AG04450 (cell line): ENCODE measurements at places on chromosomes 13 and 19.

DNA sequence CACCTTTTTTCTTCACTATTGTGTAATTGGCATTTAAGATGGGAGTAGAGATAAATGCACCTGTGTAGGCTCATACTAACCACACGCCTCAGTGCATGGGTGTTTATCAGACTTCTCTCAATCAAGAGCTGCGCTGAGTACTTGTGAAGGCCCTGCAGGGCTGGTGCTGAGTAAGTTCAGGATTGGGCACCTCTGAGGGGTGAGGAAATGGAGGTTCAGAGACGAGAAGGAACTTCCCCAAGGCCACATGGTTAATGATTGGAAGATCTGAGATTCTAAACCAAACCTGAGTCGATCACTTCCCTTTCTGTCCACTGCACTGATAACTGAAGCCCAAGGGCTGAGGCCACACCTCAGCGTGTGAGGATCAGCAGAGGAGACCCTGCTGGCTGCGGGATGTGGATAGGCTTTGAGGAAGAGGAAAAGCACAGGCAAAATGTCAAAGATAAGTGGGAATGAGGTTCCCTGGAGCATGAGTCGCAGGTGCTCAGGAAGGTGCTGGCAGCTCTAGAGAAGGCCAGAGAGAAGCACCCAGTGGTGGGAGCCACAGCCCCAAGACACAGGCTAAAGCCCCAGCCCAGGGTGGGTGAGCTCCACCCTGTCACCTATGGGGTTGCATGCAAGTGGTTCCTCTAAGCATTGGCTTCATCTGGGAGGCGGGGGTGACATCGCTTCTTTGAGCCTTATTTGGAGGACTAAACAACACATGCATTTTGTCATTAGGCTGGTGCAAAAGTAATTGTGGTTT lies 32.3 kb upstream of the GJB6 start:
- DNase-seq = no peak

- DNase-seq = no peak
These were observed 56.1 kb downstream of the CDK8 start for GRCh38 chr13:26310003-26310402.

GRCh38 chr13:100124265-100124664 lies 35.4 kb downstream of the PCCA start:
- DNase-seq = no peak

- no peak for DNase-seq
These were observed 15.9 kb upstream of the EPHX3 start for GRCh38 chr19:15248106-15248505.

GRCh38 chr19:22832031-22832762 lies at the start of gene ZNF723:
Gene ZNF723, plus strand, starts transcription at chr19:22832291. Its CDS starts 89 bp downstream, at chr19:22832380.
- DNase-seq = no peak

DNA sequence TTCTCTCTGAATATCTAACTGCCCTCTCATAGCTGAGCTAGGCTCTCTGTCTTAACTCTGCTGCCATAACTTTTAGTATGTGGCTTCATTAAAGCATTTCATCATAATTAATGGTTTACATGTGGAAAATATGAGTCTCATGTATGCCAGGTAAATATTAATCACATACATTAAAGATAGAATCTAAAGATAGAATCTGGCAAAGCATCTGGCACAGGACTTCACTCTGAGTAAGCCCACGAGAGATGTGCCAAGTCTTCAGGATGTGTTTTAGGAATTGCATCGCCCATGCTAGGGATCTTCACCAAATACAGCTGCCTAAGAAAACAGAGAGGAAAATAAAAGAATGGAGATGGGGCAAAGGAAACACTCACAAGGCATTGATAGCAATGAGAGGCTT lies 285.8 kb downstream of the DIAPH3 start:
- no peak for DNase-seq

DNA sequence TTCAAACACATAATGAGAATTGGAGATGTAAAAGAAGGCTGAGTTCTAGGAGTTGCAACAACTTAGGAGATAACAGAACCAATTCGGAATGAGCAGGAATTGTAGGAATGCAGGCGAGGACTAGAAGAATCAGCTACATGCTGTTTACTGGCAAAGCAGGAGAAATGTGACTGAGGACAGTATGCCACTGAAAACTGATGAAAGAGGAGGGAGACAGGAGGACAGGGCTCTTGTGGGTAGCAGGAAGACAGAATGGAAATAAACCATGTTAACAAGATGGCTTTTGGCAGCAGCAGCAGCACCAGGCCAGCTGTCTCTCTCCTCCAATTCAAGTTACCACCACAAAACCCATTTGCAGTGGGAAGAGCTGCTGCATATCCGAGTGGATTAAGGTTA lies 91.0 kb upstream of the SLC15A1 start:
- no peak for DNase-seq

DNA sequence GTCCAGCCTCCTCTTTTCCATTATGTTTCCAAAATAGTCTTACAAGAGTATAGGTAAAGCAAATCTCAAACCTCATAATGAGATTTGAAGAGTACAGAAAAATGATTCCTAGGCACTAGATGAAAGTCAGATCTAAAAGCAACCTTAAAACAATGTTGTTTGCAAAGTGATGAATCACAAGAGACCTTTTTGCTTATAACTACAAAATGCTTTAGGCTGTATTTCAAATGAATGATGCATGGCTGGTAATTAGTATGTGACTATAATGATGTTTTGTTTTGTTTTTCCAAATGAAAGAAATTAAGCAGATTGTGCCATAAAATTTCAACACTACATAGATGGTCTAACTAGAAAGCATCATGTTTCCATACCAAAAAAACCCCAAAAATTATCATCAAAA lies 272.7 kb downstream of the DIAPH3 start:
- DNase-seq = no peak

DNA sequence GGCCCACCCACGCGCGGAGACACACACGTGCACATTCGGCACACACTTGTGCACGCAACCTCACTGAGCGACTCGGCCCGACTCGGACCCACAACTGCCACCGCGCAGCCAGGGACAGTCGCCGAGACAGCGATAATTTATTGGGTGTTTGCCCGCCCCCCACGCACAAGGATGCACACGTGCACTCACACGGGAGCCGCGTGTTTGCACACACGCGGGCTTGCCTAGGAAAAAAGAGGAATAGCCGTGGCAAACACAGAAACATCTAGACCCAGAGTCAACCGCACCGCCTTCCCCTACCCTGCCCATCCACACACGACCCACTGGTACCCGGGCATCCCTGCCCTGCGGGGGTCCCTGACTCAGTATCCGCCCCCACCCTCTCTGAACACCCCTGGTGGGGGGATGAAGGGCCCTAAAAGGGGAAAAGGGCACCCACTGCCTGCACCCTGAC lies 1.1 kb upstream of the SSBP4 start:
- DNase-seq = no peak

DNA sequence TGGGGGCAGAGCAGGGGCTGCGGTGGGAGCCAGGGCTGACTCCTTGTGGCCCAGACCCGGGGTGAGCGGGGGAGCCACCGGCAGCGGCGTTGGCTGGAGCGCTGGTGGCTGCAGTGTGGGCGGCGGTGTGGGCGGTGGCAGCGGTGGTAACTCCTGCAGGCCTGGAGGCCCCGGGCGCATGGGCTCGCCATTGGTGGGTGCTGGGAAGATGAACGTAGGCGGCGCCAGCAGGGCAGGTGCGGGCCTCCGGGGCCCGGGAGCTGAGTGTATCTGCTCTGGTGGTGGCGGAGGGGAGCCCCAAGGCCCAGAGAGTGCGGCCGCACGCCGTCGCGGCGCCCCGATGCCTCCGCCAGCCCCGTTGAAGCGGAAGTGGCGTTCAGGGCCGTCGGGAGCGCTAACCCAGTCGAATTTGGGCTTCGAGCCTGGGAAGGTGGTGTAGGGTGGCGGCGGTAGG lies 2.0 kb downstream of the GGN start:
- no peak for DNase-seq

DNA sequence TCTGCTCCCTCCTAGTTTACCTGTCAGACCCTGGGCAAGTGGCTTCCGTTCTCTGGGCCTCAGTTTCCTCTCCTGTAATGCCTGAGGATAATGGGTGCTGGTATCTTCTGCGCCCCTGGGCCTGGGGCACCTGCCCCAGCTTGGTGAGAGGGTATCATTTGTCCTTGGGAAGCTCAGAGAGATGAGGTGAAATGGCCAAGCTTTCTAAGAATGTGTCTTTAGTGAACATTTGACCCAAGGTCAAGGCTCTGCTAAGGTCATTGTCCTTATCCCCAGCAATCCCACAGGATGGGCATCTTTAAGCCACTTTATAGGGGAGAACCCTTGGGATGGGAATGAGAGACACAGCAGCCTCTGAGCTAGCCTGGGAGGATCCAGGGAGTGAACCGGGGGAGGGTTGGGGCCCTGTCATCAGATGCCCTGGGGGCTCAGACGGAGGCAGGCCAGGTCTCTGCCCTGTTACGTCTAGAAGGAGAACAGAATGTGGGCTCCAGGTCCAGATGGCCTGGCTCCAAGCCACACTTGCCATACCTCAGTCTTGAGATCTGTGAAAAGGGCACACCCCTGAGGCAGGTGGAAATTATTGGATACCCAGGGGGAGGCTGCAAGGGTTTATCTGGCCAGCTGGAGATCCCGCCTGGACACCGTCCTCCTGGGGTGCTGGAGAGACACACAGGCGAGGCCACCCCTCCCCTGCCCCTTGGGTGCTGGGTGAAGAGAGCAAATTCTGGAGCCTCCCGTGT lies 1.1 kb upstream of the NFIC start:
- no peak for DNase-seq

DNA sequence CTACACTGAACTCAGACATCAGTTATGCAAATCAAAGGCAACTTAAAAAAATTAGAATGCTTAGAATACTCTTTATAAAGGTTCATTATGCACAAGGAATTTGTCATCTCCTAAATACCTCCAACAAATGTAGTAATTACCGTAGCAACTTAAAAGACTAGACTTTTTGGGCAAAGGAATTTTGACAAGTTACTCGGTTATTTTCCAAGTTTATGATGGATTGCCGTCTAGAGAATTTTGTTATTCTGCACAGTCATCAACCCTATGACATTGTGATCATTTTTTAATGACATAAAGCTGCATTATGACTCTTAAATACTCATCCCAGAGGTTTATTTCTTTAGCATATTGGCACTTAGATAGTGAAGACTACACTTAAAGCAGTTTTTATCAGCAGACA lies 71.9 kb downstream of the TRPC4 start:
- DNase-seq = no peak

- DNase-seq = no peak
These were observed 429.6 kb downstream of the KLF12 start for GRCh38 chr13:73704587-73704986.

DNA sequence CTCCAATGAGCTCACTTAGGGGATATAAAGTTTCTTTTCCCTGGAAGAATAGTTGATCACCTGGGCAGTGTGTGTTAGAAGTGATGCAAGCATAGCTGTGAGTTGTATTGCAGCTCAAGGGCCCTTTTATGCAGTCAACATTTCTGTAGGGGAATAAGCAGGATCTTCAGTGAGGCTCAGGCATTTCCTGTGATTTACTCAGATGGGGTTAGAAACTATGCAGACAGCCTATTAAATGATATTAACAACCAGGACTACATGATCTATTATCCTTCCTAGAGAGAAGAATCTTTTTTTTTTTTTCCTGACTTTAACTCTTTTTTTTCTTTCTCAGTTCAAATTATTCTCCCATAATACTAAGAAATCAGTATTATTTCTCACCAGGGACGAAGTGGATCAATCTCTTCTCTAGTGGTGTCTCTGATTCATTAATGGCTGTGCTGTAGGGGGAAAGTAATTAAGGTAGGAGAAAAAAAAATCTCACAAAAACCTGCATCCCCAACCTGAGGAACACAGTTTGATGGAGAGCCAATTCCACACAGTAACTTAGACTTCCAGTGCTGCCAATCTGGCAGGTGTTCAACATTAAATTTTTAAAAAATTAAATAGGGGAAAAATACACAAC lies 126.4 kb upstream of the SLC10A2 start:
- DNase-seq = no peak

- no peak for DNase-seq
These were observed 8.8 kb downstream of the RRAS start for GRCh38 chr19:49631014-49631588.

DNA sequence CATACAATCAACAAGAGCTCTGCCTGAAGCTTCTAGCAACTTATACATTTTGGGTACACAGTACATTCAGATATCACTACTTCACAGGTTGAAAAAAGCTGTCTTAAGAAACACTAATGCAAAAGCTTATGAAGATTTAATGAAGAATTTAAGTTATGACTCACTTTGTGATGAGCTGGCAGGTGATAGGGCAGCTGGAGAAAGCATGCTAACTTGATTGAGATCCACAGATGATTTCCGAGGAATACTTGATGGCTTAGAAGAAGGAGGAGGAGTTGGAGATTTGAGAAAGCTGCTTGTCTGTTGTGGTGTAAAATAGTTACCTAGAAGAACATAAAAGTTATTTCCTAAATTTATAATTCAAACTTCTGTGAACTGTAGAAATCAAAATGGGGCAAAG lies 23.3 kb downstream of the EXOSC8 start:
- DNase-seq = no peak

DNA sequence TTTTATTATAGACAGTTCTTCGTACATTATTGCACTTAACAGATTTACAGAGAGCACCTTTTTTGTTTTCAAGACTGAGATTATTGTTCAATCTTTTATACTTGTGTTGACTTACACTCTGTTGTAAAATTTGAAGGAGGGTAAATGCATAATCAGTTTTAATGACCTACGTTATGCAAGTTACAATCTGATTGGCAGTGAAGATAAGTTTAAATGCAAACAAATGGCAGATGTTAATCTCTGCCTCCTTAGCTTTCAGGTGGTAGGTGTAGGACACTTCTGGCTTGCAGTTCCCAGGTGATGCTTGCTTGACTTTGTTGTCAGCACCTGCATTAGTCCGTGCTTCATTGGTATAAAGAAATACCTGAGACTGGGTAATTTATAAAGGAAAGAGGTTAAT lies 424.9 kb downstream of the FGF9 start:
- no peak for DNase-seq

DNA sequence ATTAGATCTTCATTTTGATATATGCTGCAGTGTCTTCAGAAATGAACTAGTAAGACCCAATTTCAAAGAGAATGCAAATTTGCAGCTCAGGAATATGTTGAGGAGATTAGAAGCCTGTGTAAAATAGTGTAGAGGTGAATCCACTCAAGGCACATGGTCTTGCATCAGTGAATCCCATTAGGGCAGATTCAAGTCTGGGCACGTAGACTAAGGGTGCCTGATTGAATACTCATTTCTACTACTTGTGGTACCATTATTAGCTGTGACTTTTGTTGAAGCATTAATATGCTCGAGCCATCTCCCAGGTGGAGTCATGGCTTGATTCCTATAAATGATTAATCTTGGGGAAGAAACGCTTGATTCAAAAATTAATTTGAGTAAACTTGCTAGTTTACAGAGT lies 129.4 kb downstream of the AKAP11 start:
- DNase-seq = no peak

DNA sequence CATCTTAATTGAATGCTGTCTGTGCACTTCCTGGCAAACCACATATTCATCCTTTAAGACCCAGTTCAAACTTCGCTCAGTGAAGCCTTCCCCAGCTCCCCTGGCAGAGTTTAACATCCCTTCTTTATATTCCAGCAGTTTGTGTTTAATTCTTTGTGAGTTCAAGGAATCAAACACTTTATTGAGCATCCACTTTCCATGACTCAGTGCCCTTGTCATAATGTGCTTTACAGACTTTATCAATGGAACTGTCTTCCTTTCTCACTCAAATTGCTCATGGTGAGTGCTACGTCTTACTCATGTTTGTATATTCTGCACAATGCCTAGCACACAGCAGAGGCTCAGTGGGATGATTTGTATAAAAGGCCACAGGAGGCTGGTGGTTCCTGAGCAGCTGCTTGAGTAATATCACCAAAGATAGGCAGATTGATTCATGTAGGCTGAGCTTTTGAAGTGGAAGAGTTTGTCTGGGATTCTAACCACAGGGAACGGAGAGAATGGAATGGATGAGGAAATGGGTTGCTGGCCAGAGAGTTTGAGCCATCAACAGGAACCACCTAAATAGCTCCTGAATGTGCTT lies 44.2 kb downstream of the SERTM1 start:
- DNase-seq = no peak
